ENCODE measurements at places on chromosomes 1 and 21.
A peak's percentile ranks its signal among the peaks of the same experiment; 100 is the strongest.

- peak; percentile 24 for DNase-seq
These were observed 1211.0 kb upstream of the ADGRL4 start for GRCh38 chr1:80217377-80217986.

GRCh38 chr1:7584643-7585042 is 186.5 kb upstream of the VAMP3 start:
- DNase-seq = no peak

- DNase-seq = no peak
These were observed 3.5 kb upstream of the LRRC38 start for GRCh38 chr1:13517193-13517812.

- DNase-seq = no peak
These were observed 6.9 kb upstream of the SRP9 start for GRCh38 chr1:225770561-225771248.

- no peak for DNase-seq
These were observed 50.3 kb downstream of the NUP210L start for GRCh38 chr1:154104433-154105082.

GRCh38 chr1:35691571-35692220 is 27.0 kb downstream of the C1orf216 start:
- no peak for DNase-seq

Data from non-pigmented ciliary epithelial cell (primary cell).